ENCODE measurements at places on chromosomes 3 and 15. TPM values are rescaled to one million over a fixed set of nuclear protein-coding genes. Genes with fewer than 3 reads are reported as not detected.
A peak's percentile ranks its signal among the peaks of the same experiment; 100 is the strongest.

DNA sequence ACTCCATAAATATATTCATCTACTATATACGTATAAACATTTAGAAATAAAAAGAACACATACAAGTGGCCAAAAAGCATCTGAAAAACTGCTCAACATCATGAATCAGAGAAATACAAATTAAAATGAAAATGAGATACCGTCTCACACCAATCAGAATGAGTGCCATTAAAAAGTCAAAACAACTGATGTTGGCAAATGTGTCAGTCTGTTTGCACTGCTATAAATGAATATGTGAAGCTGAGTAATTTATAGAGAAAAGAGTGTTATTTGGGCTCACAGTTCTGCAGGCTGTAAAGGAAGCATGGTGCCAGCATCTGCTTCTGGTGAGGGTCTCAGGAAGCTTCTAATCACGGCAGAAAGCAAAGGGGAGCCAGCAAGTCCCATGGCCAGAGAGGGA is 620.3 kb upstream of the CCDC54 start:
- H3K4me3 ChIP-seq, result no peak overlapping the region
- peaks cover 6% of the 10 kb centered on the region for H3K4me1 ChIP-seq
- H3K36me3 ChIP-seq, result peaks cover 7% of the 10 kb centered on the region
- no peak overlapping the region for H3K27ac ChIP-seq

Gene GOLGA8T
- not detected for total RNA-seq

- H3K4me3 ChIP-seq, result no peak overlapping the region
- peaks cover 23% of the 10 kb centered on the region for H3K4me1 ChIP-seq
- no peak overlapping the region for H3K27ac ChIP-seq
- no peaks in the 10 kb centered on the region for H3K27me3 ChIP-seq
Observed at GRCh38 chr15:49255966-49256759, 86.1 kb downstream of the GALK2 start.

Gene TNIK
- total RNA-seq, result 17.5 TPM

- H3K27me3 ChIP-seq, result no peaks in the 10 kb centered on the region
- peaks cover 45% of the 10 kb centered on the region for H3K36me3 ChIP-seq
- no peak overlapping the region for H3K4me3 ChIP-seq
- no peak for DNase-seq
Observed at GRCh38 chr15:82829234-82829633, 19.8 kb downstream of the WHAMM start.

DNA sequence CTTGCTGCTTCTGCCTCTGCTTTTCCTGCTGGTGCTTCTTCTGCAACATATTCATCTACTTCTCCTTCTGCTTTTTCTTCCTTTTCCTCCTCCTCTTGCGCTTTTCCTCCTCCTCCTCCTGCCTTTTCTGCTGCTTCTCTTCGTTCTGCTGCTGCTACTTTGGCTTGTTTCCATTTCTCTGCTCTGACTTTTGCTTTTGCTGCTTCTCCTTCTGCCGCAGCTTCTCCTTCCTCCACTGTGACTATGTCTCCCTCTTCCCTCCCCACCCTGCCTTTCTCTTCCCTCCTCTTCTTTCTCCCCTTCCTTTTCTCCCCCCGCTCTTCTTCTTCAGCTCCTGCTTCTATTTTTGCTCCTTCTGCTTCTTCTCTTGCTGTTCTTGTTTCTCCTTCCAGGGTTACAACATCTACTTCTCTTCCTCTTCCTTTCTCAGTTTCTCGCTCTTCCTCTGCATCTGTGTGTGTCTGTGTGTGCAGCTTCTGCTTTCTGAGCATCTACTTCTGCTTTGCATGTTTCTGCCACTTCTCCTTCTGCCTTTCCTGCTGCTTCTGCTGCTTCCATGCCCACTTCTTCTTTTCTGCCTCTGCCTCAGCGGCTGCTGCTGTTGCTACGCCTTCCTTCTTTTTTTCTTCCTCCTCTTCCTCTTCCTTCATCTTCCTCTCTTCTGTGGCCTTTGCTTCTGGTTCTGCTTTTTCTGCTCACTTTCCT is 51.4 kb downstream of the FAM43A start:
- H3K36me3 ChIP-seq, result peaks cover 7% of the 10 kb centered on the region
- peaks cover 18% of the 10 kb centered on the region for H3K4me1 ChIP-seq
- DNase-seq, result no peak
- peaks cover 8% of the 10 kb centered on the region for H3K27me3 ChIP-seq
- no peak overlapping the region for H3K27ac ChIP-seq

GRCh38 chr15:74206801-74207281 is 4.3 kb upstream of the STRA6 start:
- peaks cover 2% of the 10 kb centered on the region for H3K27me3 ChIP-seq
- no peak overlapping the region for H3K27ac ChIP-seq
- peaks cover 54% of the 10 kb centered on the region for H3K4me1 ChIP-seq

DNA sequence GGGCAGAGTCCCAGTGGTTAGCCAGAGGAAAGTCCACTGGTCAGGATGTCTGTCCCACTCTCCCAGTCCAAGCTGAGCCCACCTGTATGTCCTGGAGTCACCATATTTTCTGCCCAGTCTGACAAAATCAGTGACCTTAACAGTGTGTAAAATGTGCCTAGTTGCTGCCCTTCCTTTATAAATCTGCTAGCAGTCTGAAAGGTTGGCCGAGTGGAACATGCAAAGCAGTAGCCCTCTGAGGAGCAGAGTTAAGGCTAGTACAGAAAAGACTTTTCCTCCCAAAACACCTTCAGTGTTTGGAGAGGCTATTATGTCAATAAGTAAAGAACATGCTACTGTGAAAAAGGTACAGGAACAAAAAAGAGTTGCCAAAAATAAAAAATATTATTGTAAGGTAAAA is 15.3 kb downstream of the TTC21A start:
- peaks cover 3% of the 10 kb centered on the region for H3K36me3 ChIP-seq
- H3K4me3 ChIP-seq, result no peak overlapping the region
- peaks cover 19% of the 10 kb centered on the region for H3K4me1 ChIP-seq
- no peak overlapping the region for H3K27ac ChIP-seq
- no peaks in the 10 kb centered on the region for H3K27me3 ChIP-seq
- DNase-seq, result no peak

- no peaks in the 10 kb centered on the region for H3K27me3 ChIP-seq
- H3K4me3 ChIP-seq, result no peak overlapping the region
- no peak overlapping the region for H3K27ac ChIP-seq
- no peaks in the 10 kb centered on the region for H3K4me1 ChIP-seq
- DNase-seq, result no peak
Observed at GRCh38 chr15:78179906-78180305, 30.7 kb downstream of the IDH3A start.

- no peak for DNase-seq
- H3K4me1 ChIP-seq, result no peaks in the 10 kb centered on the region
- H3K36me3 ChIP-seq, result no peaks in the 10 kb centered on the region
- H3K4me3 ChIP-seq, result no peak overlapping the region
Observed at GRCh38 chr3:62955126-62955525, 79.9 kb upstream of the CADPS start.

DNA sequence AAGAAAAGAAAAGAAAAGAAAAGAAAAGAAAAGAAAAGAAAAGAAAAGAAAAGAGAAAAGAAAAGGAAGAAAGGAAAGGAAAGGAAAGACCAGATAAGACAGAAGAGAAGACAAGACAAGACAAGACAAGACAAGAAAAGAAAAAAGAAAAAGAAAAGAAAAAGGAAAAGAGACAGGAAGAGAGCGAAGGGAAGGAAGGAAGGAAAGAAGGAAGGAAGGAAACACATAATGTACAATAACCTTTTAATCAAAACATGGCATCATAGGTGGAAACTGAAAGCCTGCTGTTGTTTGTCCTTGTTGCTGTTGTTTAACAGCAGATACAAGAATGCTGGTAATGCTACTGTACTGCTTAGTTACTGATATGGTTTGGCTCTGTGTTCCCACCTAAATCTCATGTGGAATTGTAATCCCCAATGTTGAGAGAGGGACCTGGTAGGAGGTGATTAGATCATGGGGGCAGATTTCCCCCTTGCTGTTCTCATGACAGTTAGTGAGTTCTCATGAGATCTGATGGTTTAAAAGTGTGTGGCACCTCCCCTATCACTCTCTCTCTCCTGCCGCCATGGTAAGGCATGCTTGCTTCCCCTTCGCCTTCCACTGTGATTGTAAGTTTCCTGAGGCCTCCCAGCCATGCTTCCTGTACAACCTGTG is 67.3 kb downstream of the MCF2L2 start:
- H3K36me3 ChIP-seq, result no peaks in the 10 kb centered on the region
- H3K27me3 ChIP-seq, result no peaks in the 10 kb centered on the region
- no peak overlapping the region for H3K27ac ChIP-seq
- H3K4me1 ChIP-seq, result no peaks in the 10 kb centered on the region

- H3K36me3 ChIP-seq, result no peaks in the 10 kb centered on the region
- H3K4me1 ChIP-seq, result no peaks in the 10 kb centered on the region
- DNase-seq, result no peak
- H3K27me3 ChIP-seq, result no peaks in the 10 kb centered on the region
Observed at GRCh38 chr3:152104847-152105415, 163.8 kb upstream of the MBNL1 start.

DNA sequence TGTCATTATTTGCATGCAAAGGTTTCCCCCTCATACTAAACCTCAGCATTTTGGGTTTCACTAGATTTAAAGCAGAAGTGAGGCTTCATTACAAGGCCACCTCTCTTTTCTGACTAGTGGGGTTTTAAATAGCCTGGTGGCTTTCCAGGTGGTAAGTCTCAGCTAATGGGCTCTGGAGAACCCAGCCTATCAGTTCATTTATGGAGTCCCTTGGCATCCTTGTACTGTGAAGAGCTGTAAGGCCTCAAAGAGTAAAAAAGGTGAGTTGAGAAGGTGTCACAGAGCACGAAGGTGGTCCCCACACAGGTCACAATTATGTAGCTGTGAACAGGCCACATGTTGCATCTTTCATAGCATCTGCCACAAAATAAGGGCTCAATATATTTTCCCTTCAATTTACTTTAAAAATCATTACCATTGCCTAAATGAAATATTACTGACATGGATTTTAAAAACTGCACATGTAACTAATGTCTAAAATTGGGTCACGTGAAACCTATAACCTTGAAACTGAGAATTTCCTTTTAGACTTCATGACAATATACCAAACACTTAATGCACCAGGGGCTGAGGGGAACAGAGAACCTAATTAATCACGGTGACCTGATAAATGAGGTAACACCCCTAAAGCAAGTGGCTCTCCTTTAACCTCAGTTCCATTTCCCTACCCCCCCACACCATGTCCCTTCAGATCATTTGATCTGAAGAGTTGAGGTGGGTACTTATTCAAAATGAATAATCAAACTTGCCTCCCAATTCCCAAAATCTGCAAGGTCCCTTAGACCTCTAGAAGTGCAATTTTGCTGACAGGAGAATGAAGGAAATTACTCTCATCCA is 1.3 kb downstream of the NGLY1 start:
- peak overlapping the region; percentile 81 for H3K27ac ChIP-seq
- peaks cover 10% of the 10 kb centered on the region for H3K36me3 ChIP-seq
- no peaks in the 10 kb centered on the region for H3K27me3 ChIP-seq
- H3K4me3 ChIP-seq, result peak overlapping the region; percentile 88
- DNase-seq, result no peak

DNA sequence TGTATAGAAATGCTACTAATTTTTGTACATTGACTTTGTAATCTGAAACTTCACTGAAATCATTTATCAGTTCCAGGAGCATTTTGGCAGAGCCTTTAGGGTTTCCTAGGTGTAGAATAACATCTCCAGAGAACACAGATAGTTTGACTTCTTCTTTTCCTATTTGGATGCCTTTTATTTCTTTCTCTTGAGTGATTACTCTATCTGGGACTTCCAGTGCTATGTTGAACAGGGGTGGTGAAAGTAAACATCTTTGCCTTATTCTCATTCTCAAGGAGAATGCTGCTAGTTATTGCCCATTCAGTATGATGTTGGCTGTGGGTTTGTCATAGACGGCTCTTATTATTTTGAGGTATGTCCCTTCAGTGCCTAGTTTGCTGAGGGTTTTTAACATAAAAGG is 697.9 kb upstream of the ROBO1 start:
- H3K36me3 ChIP-seq, result no peaks in the 10 kb centered on the region
- no peaks in the 10 kb centered on the region for H3K27me3 ChIP-seq
- DNase-seq, result no peak
- no peak overlapping the region for H3K4me3 ChIP-seq
- H3K4me1 ChIP-seq, result no peaks in the 10 kb centered on the region

DNA sequence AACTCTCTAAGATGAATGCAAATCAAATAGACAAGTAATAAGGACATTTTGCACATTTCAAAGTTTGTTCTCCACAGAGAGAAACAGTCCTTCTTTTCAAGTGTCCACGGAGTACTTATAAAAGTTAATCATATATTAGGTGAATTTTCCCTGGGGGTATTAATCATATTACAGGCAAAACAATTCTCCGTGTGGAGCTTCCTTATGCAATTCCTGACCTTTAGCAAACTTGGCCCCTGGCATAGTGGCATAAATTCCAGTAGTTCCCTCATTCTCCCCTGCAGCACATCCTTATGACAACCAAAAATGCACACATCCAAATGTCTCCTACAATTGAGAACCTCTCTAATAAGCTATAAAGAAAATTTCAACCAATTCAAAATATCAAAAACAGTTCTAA is 34.4 kb downstream of the FSIP1 start:
- H3K4me1 ChIP-seq, result peaks cover 38% of the 10 kb centered on the region
- H3K27ac ChIP-seq, result peak overlapping the region; percentile 89
- no peaks in the 10 kb centered on the region for H3K27me3 ChIP-seq
- peaks cover 2% of the 10 kb centered on the region for H3K36me3 ChIP-seq

GRCh38 chr3:40258555-40258954 is 51.0 kb upstream of the EIF1B start:
- peaks cover 3% of the 10 kb centered on the region for H3K27me3 ChIP-seq
- no peak overlapping the region for H3K4me3 ChIP-seq
- no peaks in the 10 kb centered on the region for H3K4me1 ChIP-seq
- no peak for DNase-seq
- no peaks in the 10 kb centered on the region for H3K36me3 ChIP-seq

Gene SH3GL3
- total RNA-seq, result not detected

- H3K27ac ChIP-seq, result no peak overlapping the region
- H3K27me3 ChIP-seq, result peaks cover 12% of the 10 kb centered on the region
- no peak for DNase-seq
- peaks cover 2% of the 10 kb centered on the region for H3K36me3 ChIP-seq
- no peak overlapping the region for H3K4me3 ChIP-seq
- peaks cover 17% of the 10 kb centered on the region for H3K4me1 ChIP-seq
Observed at GRCh38 chr3:10363935-10364334, 43.0 kb upstream of the SEC13 start.

Measured in chondrocyte (in vitro differentiated cells).